ENCODE measurements at places on chromosomes 3 and 15. TPM values are rescaled to one million over a fixed set of nuclear protein-coding genes. Genes with fewer than 3 reads are reported as not detected.

Gene LRTM1
- not detected for total RNA-seq

Gene TEX55
- not detected for total RNA-seq

Gene CATSPER2
- 3.0 TPM for total RNA-seq

Gene CD200
- total RNA-seq, result 6.9 TPM

Gene SOX14
- total RNA-seq, result not detected

Gene ERICH6
- not detected for total RNA-seq

Gene CD86
- 0.69 TPM for total RNA-seq

Gene DZIP1L
- total RNA-seq, result not detected

Gene SNX33
- 0.82 TPM for total RNA-seq

Measured in CD4-positive, alpha-beta T cell (primary cell).